Substantia nigra (tissue), 51 donors: ENCODE measurements at places on chromosomes 13 and 19.
A peak's percentile ranks its signal among the peaks of the same experiment; 100 is the strongest.

- no peak for DNase-seq
Observed at GRCh38 chr19:3774621-3775373, 2.8 kb upstream of the RAX2 start.

DNA sequence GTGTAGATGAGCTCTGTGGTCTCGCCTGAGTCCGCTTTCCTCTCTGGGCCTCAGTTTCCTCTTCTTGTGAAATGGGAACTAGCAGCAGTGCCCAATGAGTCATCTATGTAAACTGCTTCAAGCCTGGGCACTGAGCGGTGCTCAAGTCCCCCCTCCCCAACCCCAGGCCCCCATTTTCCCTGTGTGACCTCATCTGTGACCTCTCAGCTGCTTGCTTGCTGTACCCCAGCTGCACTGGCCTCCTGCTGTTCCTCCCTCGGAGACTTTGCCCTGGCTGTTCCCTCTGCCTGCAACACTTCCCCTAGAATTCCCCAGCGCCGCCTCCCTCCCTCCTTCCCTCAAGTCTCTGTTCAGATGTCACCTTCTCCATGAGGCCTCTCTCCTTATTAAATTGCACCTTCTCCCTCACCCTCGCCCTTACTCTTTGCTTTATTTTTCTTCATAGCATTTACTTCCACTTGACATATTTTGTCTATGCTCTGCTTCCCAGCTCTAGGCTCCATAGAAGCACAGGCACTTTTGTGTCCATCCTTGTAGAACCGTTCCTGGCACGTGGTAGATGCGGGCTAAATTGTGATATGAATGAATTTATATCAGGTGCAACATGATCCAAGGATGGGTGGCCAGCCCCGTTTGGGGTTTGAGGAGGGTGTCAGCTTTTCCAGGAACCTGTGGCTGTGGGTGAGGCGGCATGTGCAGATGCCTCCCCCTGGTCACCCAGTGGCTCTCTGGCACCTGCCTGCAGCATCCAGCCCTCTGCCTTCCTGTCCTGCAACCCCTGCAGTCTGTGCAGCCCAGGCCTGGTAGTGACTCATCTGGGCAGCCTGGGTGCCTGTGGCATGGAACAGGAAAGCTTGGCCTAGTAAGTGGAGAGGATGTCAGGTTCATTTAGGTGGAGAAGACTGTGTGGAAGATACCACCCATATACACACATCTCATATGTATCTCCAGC lies 26.3 kb downstream of the SIPA1L3 start:
- no peak for DNase-seq

GRCh38 chr19:30222428-30222873 lies 149.7 kb upstream of the ZNF536 start:
- DNase-seq: peak; percentile 11

- no peak for DNase-seq
Observed at GRCh38 chr13:66409542-66409941, 820.6 kb downstream of the PCDH9 start.

GRCh38 chr13:72246396-72246795 lies 379.4 kb upstream of the DACH1 start:
- no peak for DNase-seq

- no peak for DNase-seq
Observed at GRCh38 chr19:32018014-32018413, 327.4 kb upstream of the ZNF507 start.

- DNase-seq: no peak
Observed at GRCh38 chr19:28155265-28155664, 1057.7 kb downstream of the UQCRFS1 start.

- no peak for DNase-seq
Observed at GRCh38 chr13:92719868-92720267, 506.7 kb upstream of the GPC6 start.
